ENCODE measurements at places on chromosomes 1 and 21.

GRCh38 chr1:202105571-202106339 lies 17.0 kb upstream of the GPR37L1 start:
- no peak for DNase-seq
- peaks cover 46% of the 10 kb centered on the region for H3K4me1 ChIP-seq
- H3K27me3 ChIP-seq: no peaks in the 10 kb centered on the region

GRCh38 chr21:33162436-33162951 lies 67.2 kb upstream of the IFNAR2 start:
- DNase-seq: no peak
- H3K27me3 ChIP-seq: peaks cover 66% of the 10 kb centered on the region
- H3K4me3 ChIP-seq: no peak overlapping the region
- H3K4me1 ChIP-seq: no peaks in the 10 kb centered on the region

GRCh38 chr1:220817907-220818306 lies 31.2 kb downstream of the MTARC1 start:
- H3K36me3 ChIP-seq: peaks cover 10% of the 10 kb centered on the region
- no peak overlapping the region for H3K27ac ChIP-seq
- no peaks in the 10 kb centered on the region for H3K27me3 ChIP-seq
- no peak for DNase-seq
- H3K4me3 ChIP-seq: no peak overlapping the region

DNA sequence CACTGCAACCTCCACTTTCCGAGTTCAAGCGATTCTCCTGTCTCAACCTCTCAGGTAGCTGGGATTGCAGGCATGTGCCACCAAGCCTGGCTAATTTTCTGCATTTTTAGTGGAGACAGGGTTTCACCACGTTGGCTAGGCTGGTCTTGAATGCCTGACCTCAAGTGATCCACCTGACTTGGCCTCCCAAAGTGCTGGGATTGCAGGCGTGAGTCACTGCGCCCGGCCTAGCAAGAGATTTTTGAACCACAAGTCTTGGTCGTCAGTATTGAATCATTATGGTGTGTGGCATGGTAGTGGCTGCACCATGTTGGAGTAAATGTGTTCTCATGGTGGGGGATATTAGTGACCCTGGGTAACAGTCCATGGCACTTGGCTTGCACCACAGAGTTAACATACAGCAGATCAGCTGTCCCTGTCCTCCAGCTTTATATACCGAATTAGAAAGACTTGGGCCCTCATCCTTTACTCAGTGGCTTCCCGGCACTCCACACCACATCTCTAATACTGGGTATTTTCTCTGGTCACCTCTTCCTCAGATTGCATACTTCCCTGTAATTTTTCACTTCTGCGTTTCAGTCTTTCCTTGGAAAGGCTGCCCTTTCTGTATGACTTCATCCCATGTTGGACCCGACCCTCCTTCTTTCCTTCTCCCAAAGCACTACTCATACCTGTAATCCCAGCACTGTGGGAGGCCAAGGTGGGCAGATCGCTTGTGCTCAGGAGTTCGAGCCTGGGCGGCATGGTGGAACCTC lies 25.1 kb downstream of the AK4 start:
- peaks cover 22% of the 10 kb centered on the region for H3K4me1 ChIP-seq
- no peak overlapping the region for H3K4me3 ChIP-seq
- no peak for DNase-seq
- H3K27me3 ChIP-seq: no peaks in the 10 kb centered on the region

- H3K36me3 ChIP-seq: peaks cover 8% of the 10 kb centered on the region
- no peak overlapping the region for H3K4me3 ChIP-seq
- no peaks in the 10 kb centered on the region for H3K4me1 ChIP-seq
- no peak overlapping the region for H3K27ac ChIP-seq
These were observed 15.0 kb upstream of the TMEM201 start for GRCh38 chr1:9573723-9574122.

DNA sequence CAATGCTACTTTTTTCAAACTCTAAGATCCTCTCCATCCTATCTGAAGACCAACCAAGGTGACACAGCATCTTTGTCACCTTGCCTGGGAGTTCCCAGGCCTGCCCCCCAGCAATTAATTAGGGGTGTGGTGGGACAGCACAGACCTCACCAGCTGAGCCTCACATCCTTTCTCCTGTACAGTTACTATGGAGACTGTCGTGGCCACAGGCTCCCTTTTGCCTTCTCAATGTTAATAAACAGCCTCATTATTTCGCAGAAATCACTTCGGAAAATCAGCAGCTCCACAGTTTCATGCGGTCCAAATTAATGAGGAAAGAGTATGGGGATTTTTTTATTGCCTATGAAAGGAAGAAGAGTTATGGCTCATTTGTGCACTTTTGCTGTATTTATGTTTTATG lies 378.3 kb downstream of the NPHP4 start:
- H3K36me3 ChIP-seq: no peaks in the 10 kb centered on the region
- no peak overlapping the region for H3K4me3 ChIP-seq
- no peak overlapping the region for H3K27ac ChIP-seq
- H3K4me1 ChIP-seq: peaks cover 4% of the 10 kb centered on the region

GRCh38 chr1:222794656-222795474 lies 20.0 kb upstream of the DISP1 start:
- no peak overlapping the region for H3K4me3 ChIP-seq
- H3K36me3 ChIP-seq: no peaks in the 10 kb centered on the region
- H3K4me1 ChIP-seq: peaks cover 30% of the 10 kb centered on the region
- DNase-seq: no peak
- no peak overlapping the region for H3K27ac ChIP-seq

- DNase-seq: no peak
- H3K4me1 ChIP-seq: peaks cover 19% of the 10 kb centered on the region
- peaks cover 3% of the 10 kb centered on the region for H3K27me3 ChIP-seq
- H3K4me3 ChIP-seq: no peak overlapping the region
- no peak overlapping the region for H3K27ac ChIP-seq
These were observed 7.1 kb upstream of the TPM3 start for GRCh38 chr1:154198756-154199562.

- peak overlapping the region; percentile 59 for H3K27ac ChIP-seq
- peaks cover 8% of the 10 kb centered on the region for H3K36me3 ChIP-seq
- H3K4me1 ChIP-seq: peaks cover 33% of the 10 kb centered on the region
- H3K4me3 ChIP-seq: peak overlapping the region; percentile 65
These were observed 2.8 kb downstream of the UBE2J2 start for GRCh38 chr1:1270813-1271212.

DNA sequence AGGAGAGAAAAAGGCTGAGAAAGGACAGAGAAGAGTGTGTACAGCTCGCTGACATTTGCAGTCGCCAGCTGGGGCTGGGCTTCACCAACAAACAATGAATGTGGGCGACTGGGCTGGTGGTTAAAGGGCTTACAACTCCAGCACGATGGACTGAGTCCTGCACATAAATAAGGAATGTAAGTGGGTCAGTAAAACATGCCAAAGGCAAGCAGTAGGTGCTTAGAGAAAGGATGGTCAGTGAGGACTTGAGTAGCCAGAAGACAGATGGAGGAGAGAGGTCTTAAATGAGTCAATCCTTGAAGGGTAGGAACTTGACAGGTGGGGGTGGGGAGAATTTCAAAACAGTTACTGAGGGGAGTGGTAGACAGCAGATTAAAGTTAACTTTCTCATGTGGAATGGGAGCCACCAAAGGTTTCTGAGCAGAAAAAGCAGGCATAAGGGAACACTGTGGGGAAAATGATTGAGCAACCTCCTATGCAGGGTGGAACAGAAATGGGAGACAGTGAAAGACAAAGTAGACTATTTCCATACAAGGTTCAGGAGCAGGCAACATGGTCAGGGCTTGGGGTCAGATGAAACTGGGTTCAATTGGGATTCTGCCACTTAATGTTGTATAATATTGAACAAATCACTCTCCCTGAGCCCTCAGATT lies 37.4 kb downstream of the GADD45A start:
- H3K36me3 ChIP-seq: no peaks in the 10 kb centered on the region
- H3K4me3 ChIP-seq: no peak overlapping the region
- H3K27me3 ChIP-seq: no peaks in the 10 kb centered on the region
- DNase-seq: no peak
